ENCODE measurements at places on chromosomes 1 and 21. TPM values are rescaled to one million over a fixed set of nuclear protein-coding genes. Genes with fewer than 3 reads are reported as not detected.

DNA sequence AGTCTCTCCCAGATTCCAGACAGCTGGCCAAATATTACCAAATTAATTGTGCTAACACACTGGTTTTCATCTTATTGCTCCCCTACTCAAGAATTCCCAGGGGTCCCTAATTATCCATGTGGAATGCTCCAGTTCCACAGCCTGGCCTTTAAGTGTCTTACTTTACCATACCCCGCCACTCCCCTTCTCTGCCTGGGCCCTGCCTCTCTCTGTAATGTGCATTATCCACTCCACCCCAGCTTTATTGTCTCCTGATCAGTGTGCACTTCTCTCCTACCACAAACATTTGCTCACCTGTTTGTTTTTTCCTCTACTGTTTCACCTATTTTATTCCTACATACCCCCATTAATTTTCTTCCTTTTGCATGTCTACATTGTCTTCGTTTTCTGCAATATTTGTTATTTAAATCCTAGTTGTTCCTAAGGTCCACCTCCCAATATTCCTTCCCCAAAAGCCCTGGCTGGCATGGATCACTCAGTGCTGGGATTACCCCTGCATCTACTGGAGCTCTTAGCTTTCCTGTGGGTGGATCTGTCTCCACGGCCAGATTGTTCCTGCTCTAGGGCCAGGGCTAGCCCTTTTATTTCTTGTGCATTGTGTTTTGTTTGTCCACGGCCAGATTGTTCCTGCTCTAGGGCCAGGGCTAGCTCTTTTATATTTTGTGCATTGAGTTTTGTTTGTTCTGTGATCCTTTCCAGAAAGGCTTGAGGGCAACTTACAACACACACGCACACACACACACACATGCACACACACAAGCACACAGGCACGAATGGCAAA is 33.4 kb upstream of the ATP1B1 start:
- no peak for DNase-seq

DNA sequence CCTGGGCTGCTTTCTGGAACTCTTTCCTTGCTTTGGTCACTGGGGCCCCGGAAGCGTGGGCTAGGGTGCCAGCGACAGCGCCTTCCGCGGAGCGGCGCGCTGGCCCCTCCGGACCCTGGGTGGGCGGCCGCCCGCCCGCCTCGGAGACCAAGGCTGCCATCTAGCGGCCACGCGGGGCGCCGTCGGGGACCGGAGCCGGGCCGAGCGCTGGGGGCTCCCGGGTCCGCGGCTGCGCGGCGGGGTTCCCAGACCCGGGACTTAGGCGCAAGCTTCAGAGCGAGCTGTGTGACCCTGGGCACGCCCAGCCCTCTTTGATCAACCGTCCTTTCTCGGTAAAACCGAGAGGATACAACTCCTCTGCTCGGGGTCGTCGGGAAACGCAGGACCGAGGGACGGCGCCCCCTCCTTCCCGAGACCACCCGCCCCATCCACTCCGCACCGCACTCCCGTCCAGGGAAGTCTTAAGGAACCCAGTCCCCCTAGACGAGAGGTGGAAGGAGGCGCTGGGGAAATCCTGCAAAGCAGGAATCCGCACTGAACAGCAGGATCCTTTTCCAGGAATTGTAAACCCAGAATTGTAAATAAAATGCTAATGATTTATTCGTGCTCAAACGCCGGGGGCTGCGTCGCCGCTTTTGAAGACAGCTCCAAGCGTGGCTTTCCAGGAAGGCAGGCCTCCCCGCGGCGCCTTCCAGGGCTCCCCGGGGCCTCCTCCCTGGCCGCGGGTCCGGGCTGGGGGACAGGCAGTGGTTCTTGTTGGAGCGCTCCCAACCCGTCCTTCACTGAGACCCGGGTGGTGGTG is 41.2 kb downstream of the RRAGC start:
- peak; percentile 97 for DNase-seq

Gene FCRL2
- not detected for total RNA-seq

DNA sequence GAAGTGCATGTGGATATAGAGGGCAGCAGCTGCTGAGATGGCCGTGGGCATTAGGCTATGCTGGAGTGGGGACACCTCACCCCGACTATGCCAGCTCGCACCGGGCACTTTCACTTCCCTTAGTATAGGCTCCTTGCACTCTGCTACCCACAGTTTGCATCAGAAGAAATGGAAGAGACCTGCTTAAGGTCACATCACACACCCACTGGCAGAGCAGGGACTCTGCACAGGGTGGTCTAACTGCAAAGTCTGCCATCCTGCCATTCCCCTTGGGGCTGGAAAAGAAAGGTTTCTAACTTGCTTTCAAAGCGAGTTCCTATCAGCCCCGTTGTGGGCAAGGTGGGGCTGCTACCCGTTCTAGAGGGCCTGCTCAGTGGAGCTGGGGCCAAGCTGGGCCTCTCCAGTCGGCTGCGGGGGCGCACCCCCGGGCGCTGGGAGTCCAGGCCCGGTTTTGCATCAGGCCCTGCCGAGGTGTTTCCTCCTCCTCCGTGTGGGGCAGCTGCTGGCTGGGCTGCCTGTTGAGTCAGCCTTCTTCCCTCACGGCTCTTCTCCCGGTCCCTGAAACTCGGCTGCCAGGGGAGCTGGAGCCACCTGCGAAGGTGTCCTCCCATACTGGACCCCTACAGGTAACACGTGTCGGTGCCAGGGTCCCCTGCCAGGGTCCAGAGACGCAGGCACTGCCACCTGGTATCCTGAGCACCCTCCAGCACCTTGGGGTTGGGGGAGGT is at the start of gene SYTL1:
Gene SYTL1, plus strand, starts transcription at position 498 of the 728 bp plus-strand sequence. CDS start 3,313 bp downstream, outside the sequence.
- peak; percentile 94 for DNase-seq

DNA sequence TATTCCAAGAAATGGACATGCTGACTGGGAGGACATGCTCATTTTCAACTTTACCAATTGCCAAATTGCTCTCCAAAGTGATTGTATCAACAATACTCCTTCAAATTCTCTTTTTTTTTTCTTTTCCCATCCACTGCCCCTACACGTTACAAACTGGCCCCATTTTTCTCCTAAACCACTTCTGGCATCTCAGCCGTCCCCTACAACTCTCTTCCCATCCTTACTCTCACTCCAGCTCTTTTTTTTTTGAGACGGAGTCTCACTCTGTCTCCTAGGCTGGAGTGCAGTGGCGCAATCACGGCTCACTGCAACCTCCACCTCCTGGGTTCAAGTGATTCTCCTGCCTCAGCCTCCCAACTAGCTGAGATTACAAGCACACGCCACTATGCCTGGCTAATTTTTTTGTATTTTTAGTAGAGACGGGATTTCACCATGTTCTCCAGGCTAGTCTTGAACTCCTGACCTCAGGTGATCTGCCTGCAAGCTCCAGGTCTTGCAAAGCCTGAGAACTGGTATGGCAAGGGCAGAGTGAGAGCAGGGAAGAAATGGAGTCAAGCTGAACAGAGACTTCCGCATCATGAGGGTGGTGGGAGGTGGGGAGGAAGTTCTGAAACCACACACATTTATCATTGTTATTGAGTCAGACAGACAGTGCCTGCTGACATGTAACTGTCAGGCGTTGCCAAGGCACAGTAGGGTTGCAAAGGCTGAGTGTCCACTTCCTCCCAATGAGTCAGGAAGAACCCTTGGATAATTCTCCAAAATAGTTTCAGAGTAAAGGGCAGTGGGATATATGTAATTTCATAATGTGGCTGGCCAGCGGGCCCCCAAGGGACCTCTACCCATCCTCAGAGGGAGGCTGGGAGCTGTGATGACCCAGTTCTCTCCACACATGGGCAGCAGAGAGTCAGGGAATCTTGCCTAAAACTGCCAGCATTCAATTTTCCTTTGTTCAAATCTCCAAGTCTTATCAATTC is 17.4 kb downstream of the CELA3A start:
- peak; percentile 52 for DNase-seq

- no peak for DNase-seq
Observed at GRCh38 chr1:105894006-105894405, 1162.5 kb upstream of the PRMT6 start.

DNA sequence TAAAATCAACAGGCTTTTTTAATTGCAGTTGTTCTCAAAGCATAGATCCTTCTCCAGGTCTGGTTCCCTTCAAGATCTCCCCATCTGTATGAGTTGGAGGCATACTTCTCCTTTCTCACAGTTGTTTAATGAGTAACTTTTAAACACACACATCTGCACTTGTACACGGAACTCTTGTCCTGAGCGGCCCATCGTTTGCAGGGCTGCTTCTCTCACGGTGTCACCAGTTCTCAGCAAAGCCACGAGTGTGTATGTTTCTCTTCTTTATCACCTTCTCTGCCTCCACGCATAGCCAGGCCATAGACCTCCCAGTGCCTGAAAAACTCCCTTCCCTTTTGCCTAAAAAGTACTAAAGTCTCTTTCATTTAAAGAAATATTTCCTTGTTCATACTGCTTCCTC is 68.7 kb upstream of the ROR1 start:
- DNase-seq, result no peak

DNA sequence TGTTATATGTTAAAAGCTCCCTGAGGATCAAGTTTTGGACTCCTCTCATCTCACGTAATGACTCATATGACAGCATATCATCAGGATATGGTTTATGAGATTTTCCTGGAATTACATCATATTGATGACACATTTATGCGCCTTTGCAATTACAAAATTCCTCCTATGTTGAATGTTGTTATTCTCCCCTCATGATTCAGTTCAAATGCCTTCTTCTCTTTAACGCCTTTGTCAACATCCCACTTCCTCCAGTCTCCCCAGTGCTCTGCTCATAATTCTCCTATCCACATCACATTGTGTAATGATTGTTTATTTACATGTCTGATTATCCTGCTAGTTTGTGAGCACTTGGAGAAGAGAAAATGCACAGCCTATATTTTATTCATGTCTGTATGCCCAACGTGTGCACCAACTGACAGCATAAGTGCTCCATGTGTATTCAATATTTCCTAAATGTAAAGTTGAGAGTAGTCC is 80.9 kb upstream of the BACH1 start:
- no peak for DNase-seq

Gene PEAR1
- total RNA-seq, result 1.2 TPM

Gene LEPROT
- total RNA-seq, result 27.7 TPM

Gene WNT4
- 0.33 TPM for total RNA-seq

Gene OR10J1
- not detected for total RNA-seq

DNA sequence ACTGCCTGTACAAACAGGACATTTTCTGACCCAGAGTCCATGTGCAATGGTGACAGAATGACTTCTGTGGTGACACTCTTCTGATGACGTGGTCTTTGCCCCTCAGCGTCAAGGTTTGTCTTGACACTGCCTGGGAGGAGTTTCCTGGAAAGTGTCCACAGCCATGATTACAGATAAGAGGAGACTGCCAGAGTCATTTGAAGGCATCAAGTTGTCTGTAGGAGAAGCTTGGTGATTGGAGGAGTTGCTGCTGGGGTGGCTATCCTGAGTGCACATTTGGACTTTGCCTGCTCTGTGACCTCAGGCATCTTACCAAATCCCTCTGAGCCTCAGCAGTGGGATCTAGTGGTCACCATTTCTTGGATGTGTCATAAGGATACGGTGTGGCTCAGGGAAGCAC is 17.7 kb downstream of the TCHHL1 start:
- DNase-seq, result no peak

Gene ZNF678
- 37.8 TPM for total RNA-seq

Data from H7 (cell line).